ENCODE measurements at places on chromosomes 6 and 20. TPM values are rescaled to one million over a fixed set of nuclear protein-coding genes. Genes with fewer than 3 reads are reported as not detected.

The HLA-DMB gene
- total RNA-seq: 0.46 TPM

The HSPA1L gene
- total RNA-seq: 1.1 TPM

The SEL1L2 gene
- not detected for total RNA-seq

The ZNF311 gene
- total RNA-seq: 0.92 TPM

The C6orf15 gene
- total RNA-seq: not detected

The MACROD2 gene
- 1.0 TPM for total RNA-seq

The FLRT3 gene
- not detected for total RNA-seq

GRCh38 chr20:53623454-53624211 is 30.0 kb upstream of the ZNF217 start:
- DNase-seq: peak; percentile 85

GRCh38 chr20:53020376-53020775 is 48.2 kb downstream of the TSHZ2 start:
- DNase-seq: no peak

DNA sequence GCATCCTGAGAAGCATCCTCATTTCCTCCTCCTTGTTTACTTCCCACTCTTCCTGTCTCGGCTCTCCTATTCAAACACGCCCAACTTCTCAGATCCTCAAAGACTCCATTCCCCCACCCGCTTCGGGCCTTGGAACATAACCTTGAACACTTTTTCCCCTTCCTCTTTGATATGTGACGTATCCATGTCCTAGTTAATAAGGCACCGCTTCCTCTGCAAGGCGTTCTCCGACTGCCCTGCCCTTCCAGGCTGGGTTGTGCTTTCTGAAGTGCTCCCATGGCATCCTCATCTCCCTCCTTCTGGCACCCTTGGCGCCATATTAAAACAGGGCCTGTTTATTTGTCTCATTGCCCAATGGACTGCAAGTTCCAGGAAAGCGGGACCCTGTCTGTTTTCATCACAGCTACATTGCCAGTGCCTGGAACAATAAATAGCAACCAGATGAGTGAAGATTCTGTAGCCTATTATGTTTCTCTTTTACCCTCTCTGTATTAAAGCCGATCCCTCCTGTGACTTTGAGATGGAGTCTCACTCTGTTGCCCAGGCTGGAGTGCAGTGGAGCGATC is 115.3 kb upstream of the TRAF3IP2 start:
- DNase-seq: no peak

GRCh38 chr6:74404366-74404765 is 708.4 kb downstream of the CD109 start:
- DNase-seq: no peak

DNA sequence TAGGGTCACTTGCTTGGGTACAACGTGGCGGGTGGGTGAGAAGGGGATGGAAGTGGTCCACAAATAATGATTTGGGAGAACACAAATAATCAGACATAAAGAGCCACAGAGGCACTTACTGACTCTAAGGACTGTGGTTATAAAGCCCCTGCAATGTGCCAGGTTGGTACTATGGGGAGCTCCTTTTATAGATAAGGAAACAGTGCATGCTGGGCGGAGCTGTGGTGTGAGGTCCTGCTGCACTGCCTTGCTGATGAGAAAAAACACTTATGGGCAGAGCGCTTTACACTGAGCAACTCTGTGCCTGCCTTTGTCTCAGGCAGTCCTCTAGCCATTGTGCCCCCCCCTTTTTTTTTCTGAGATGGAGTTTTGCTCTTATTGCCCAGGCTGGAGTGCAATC is 29.1 kb upstream of the SCRT2 start:
- no peak for DNase-seq

GRCh38 chr20:23508449-23509229 is 17.7 kb downstream of the CST8 start:
- DNase-seq: no peak

- DNase-seq: peak; percentile 83
These were observed 76.7 kb downstream of the RNF182 start for GRCh38 chr6:14001329-14002012.

GRCh38 chr6:14762077-14762476 is 483.8 kb upstream of the JARID2 start:
- DNase-seq: no peak

DNA sequence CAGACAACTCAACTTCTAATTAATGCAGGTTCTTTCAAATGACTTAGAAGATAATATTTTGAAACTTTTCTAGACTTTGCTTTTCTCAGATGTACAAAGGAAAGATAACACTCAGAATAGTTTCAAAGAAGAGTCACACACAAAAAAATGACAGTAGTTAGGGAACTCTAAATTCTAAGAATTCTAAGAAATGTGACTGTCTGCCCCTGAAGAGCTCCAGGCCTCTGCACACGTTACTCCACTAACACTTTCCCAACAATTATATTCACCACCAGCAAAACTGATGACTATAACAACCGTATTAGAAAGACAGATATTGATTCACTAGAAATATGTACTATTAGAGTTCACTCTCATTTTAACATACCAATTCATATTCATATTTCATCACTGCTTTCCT is 133.3 kb upstream of the SMLR1 start:
- no peak for DNase-seq

GRCh38 chr6:130303431-130303830 is 62.4 kb upstream of the TMEM200A start:
- no peak for DNase-seq

GRCh38 chr6:10779076-10779475 is 31.5 kb downstream of the TMEM14B start:
- no peak for DNase-seq

DNA sequence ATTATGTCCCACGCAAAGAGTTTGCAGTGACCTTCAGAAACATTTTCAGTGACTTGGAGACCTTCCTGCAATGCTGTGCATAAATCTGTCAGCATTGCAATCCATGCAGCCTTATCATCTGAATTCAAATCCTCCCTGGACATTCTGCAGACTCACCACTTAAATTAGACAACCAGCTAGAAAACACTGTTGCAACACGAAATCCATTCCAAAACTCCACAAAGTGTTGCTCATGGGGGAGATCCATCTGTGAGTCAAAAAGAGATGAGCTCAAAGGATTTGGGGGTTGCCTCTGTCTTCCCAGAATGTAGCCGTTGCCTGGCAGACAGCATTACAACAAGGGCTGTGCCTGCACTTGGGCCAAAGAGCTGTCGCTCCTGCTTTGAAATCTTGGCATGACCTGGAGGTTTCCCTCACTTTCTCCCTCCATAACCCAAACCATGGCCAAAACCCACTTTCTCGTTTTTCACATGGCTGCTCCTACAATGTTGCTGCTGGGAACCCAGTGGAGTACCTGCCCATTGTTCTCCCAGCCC is 163.5 kb upstream of the CDYL start:
- no peak for DNase-seq

- no peak for DNase-seq
These were observed 207.5 kb upstream of the PHACTR1 start for GRCh38 chr6:12509060-12509459.

DNA sequence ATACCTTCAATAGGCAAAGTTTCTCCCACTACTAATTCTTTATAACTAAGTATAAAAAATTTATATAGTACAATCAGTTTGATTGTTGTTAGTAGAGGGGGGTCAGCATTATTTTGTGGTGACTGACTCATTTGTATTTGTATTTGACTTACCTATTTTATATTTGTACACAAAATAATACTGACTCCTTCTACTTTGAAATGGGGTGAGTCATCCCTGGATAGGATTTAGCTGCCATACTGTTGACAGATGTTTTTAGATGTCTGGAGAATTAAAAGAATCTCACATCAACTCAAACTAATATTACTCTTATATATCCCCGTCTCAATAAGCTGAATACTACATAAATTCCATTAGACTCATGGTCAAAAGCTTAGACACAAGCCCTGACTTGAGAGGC is 114.9 kb downstream of the FRK start:
- DNase-seq: no peak

- DNase-seq: peak; percentile 66
These were observed 10.9 kb downstream of the HIVEP1 start for GRCh38 chr6:12022953-12023388.

DNA sequence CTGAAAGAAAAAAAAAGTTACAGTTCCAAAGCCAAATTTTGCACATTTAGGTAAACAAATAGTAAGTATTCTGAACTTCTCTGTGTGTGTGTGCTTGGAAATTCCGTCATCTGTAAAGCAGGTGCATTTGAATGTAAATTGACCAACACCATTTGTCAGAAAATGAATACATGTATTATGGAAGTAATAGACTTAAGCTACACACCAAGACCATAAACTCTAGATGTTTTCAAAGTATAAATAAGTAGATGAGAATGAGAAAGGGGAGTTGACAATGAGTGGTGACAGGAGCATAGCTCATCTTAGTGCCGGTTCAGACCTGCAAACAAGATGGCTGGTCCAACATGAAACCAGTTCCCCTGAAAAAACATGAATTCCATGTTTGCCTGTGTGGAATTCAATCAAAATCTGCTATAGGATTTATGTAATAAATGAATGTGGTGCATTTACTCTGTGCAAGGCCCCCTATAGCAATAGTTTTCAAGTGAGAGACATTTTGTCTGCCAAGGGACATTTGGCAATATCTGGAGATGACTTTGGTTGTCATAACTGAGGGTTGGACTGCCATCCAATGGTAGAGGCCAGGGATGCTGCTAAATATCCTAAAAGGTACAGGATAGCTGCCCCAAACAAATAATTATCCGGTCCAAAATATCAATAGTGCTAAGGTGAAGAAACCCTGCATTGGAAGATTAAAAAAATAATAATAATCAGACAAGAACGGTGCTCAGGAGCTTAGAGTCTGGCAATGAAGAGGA is 11.0 kb upstream of the FILIP1 start:
- DNase-seq: peak; percentile 38

DNA sequence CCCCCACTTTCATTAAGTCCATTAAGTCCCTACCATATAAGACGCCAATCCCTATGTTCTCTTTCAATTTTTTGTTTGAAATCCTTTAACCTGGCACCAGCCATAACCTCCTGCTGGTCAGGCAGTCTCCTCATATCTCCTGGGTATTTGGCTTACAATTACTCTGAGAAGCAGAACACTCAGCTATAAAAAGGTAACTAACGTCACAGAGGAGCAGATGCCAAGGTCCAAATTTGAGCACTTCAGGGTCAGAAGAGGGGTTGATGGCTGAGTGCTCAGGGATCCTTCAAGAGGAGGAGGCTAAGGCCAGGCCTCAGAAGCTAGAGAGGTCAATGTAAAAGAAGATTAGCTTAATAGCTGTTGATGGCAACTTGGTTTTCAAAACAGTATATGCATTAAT is 22.3 kb upstream of the RCAN2 start:
- no peak for DNase-seq

DNA sequence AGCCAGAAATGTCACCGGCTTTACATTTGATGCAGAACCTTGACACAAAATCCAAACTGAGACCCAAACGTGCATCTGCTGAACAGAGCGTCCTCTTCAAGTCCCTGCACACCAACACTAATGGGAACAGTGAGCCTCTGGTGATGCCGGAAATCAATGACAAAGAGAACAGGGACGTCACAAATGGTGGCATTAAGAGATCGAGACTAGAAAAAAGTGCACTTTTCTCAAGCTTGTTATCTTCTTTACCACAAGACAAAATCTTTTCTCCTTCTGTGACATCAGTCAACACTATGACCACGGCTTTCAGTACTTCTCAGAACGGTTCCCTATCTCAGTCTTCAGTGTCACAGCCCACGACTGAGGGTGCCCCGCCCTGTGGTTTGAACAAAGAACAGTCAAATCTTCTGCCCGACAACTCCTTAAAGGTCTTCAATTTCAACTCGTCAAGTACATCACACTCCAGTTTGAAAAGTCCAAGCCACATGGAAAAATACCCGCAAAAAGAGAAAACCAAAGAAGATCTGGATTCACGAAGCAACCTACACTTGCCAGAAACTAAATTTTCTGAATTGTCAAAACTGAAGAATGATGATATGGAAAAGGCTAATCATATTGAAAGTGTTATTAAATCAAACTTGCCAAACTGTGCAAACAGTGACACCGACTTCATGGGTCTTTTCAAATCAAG is 108.4 kb downstream of the RTN4IP1 start:
- DNase-seq: no peak

DNA sequence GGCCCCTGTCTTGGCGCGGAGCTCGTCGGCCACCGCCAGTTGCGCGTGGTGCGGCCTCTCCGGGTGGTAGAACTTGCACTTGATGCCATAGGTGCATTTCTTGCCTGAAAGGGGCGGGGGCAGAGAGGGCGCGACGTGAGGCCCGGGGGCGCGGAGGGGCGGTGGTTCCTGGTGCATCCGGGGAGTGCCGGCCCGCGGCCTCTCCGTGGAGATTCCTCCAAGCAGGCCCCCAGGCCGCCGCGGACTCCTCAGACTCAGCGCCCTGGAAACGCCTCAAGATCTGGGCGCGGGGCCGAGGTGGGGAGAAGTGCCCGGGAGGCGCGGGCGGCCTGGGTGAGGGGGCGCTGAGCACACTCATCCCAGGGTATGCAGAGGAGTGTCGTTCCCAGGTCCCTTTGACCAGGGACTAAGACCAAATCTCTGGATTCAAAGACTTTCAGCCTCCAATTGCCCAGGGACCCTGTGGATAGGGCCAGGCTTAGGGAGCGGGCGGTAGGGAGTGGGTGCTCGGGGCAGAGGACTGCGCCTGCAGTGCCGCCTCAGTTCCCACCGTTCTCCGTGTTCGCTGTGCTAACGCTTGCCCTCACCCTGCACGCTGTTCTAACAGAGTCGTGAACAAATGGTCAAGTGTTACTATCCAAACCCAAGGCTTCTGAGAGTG is 33.3 kb downstream of the ZC3H12D start:
- no peak for DNase-seq

GRCh38 chr20:57341663-57342062 is 9.4 kb upstream of the RAE1 start:
- no peak for DNase-seq
